ENCODE measurements at places on chromosomes 7 and 10. TPM values are rescaled to one million over a fixed set of nuclear protein-coding genes. Genes with fewer than 3 reads are reported as not detected.

GRCh38 chr7:136389933-136390332 lies 412.8 kb upstream of the MTPN start:
- no peaks in the 10 kb centered on the region for H3K27me3 ChIP-seq
- H3K27ac ChIP-seq, result no peak overlapping the region
- no peak overlapping the region for H3K4me3 ChIP-seq

GRCh38 chr7:129993275-129993674 lies 40.5 kb upstream of the UBE2H start:
- DNase-seq, result no peak
- H3K27me3 ChIP-seq, result no peaks in the 10 kb centered on the region
- no peak overlapping the region for H3K27ac ChIP-seq
- no peaks in the 10 kb centered on the region for H3K4me1 ChIP-seq

GRCh38 chr10:69253171-69253570 lies 25.1 kb upstream of the HK1 start:
- H3K4me1 ChIP-seq, result no peaks in the 10 kb centered on the region
- no peak overlapping the region for H3K4me3 ChIP-seq
- H3K27ac ChIP-seq, result no peak overlapping the region
- H3K27me3 ChIP-seq, result no peaks in the 10 kb centered on the region
- no peak for DNase-seq
- peaks cover 3% of the 10 kb centered on the region for H3K36me3 ChIP-seq

- H3K4me3 ChIP-seq, result peak overlapping the region; percentile 87
- H3K4me1 ChIP-seq, result peaks cover 21% of the 10 kb centered on the region
- peak; percentile 73 for DNase-seq
- H3K27ac ChIP-seq, result peak overlapping the region; percentile 73
- no peaks in the 10 kb centered on the region for H3K27me3 ChIP-seq
- H3K36me3 ChIP-seq, result peaks cover 3% of the 10 kb centered on the region
Measured at GRCh38 chr7:112938863-112939573, 147.6 kb downstream of the GPR85 start.

Gene IKZF1
- total RNA-seq, result 41.4 TPM

Gene HTR7
- total RNA-seq, result 0.64 TPM

Gene GPNMB
- 322 TPM for total RNA-seq

Gene DNAH11
- total RNA-seq, result 3.4 TPM

All from upper lobe of right lung (tissue), 1 donor.